ENCODE measurements at places on chromosomes 1 and 21. TPM values are rescaled to one million over a fixed set of nuclear protein-coding genes. Genes with fewer than 3 reads are reported as not detected.

Gene KLHDC7A
- total RNA-seq = not detected

Gene SPRR2A
- total RNA-seq = not detected

Gene CFHR5
- total RNA-seq = not detected

Gene FASLG
- 0.28 TPM for total RNA-seq

Gene IVL
- not detected for total RNA-seq

Gene PROX1
- 0.28 TPM for total RNA-seq

Gene AGT
- under 0.01 TPM for total RNA-seq

Gene HLCS
- total RNA-seq = 21.0 TPM

Gene HMGCL
- 31.9 TPM for total RNA-seq

Gene CEP104
- total RNA-seq = 14.3 TPM

Gene TBX15
- not detected for total RNA-seq

Gene SNX27
- total RNA-seq = 25.6 TPM

Gene MATN1
- total RNA-seq = 0.56 TPM

Gene BTF3L4
- total RNA-seq = 41.2 TPM

All from IMR-90 (cell line).